DMS79 (cell line): ENCODE measurements at places on chromosomes 2 and 18.

DNA sequence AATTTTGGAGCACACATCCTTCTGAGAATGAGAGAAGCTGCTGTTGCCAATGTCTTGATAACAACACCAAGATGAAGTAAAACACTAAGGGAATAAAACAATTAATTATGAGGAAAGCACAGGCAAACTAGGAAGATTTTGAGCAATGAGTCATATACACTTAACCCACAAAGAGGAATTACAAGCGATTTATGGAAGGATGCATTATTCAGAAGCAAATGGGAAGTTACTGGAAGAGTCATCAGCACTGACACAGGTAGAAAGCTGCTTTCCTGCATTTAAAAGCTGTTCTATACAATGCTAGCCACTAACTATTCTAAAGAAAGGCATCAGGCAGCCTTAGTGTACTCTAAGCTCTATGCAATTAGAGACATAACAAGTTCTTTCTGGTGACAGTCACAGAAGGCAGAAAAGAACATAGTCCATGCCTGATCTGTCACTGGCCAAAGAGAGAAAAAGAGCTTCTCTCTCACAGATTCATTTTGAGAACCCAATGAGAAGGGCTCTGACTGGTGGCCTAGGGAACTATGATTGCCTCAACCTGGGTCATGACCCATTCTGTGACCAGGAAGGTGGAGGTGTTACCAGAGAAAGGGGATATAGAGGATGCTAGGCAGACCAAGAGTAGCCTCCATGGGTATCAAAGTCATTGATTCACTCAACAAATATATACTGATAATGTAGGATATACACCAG lies 45.4 kb downstream of the M1AP start:
- DNase-seq = no peak

- DNase-seq = no peak
Observed at GRCh38 chr18:57904535-57904934, 101.4 kb upstream of the ATP8B1 start.

GRCh38 chr2:80378-80777 lies 34.1 kb upstream of the FAM110C start:
- no peak for DNase-seq

DNA sequence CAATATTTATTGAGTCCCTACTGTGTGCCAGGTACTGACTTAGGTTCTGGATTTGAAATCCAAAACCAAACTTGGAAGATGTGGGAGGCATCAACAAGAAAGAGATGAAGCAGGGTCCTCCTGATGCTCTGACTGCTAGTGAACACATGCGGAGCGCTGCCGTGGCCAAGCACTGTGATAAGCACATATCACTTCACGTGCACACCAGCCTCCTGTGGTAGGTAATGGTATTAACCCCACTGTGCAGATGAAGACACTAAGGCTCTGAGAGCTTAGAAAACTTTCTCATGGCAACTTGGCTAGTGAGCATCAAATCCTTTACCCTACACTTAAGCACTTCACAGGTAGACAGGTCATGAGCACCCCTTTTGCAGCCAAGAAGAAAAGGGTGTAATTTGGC lies 216.1 kb downstream of the HAUS1 start:
- DNase-seq = no peak

DNA sequence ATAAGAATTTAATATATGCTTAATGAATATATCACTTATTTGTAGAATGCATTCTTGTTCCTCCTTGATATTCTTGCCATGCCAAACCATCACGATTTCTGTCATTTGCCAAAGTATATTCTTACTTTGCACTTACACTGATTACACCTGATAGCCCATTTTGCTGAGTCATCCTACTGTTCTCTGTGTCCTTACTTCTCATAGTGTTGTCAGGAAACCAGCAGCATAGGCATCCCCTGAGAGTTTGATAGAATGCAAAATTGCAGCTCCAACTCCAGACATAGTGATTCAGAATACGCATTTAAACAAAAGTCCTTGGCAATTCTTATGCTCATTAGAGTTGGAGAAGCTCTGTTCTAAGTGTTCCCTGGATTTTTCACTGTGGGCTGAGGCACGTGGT lies 687.1 kb downstream of the DPP10 start:
- DNase-seq = no peak

DNA sequence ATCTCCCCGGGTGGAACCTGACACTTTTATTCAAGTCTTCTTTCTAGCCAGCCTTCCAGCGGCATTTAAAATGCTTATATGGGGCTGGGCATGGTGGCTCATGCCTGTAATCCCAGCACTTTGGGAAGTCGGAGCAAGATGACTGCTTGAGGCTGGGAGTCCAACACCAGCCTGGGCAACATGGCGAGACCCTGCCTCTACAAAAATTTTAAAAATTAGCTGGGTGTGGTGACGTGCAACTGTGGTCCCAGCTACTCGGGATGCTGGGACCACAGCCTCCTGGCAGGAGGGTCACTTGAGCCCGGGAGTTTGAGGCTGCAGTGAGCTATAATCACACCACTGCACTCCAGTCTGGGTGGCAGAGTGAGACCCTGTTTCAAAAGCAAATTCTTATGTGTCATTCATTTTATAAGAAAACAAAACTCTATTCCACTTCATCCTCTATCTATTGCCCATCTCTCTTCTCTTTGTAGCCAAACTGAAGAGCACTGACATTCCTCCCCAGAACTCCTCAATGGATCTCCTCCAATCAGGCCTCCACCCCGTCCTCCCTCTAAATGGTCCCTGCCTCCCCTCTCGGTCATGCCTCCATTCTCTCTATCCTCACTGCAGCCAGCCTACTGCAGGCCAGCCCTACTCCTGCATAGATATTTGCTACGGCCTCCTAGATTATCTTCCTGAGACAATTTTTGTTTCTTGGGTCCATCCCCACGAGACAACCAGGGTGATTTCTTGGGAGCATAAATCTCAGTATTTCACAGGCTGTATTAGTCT lies 18.0 kb upstream of the RHOB start:
- DNase-seq = no peak

DNA sequence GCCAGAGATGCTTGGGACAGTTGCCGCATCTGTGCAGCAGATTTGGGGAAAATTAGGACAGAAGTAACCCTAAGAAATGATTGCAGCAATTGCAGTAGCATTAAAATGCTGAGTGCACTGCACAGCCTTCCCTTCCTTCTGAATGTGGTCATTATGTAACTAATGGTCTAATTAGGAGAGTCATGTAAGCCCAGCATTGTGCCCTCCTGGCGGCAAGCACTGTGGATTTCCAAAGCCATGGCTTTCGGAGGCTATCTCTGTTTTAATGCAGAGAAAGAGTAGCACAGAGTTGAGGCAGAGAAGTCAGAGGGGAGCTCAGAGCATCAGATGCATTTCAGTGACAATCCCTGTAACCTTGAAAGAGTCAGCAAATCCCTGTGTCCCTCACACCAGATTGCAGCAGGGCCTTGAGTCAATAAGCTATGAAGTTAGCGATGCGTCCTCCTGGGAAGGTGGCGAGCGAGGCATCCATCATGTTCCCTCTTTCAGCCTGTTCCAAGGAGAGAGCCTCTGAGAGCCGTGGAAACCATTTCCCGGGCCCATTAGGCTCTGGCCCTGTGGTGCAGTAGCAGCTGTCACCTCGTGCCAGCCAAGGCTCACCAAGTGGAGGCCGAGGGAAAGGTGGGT lies 307.2 kb downstream of the FBXO15 start:
- no peak for DNase-seq

DNA sequence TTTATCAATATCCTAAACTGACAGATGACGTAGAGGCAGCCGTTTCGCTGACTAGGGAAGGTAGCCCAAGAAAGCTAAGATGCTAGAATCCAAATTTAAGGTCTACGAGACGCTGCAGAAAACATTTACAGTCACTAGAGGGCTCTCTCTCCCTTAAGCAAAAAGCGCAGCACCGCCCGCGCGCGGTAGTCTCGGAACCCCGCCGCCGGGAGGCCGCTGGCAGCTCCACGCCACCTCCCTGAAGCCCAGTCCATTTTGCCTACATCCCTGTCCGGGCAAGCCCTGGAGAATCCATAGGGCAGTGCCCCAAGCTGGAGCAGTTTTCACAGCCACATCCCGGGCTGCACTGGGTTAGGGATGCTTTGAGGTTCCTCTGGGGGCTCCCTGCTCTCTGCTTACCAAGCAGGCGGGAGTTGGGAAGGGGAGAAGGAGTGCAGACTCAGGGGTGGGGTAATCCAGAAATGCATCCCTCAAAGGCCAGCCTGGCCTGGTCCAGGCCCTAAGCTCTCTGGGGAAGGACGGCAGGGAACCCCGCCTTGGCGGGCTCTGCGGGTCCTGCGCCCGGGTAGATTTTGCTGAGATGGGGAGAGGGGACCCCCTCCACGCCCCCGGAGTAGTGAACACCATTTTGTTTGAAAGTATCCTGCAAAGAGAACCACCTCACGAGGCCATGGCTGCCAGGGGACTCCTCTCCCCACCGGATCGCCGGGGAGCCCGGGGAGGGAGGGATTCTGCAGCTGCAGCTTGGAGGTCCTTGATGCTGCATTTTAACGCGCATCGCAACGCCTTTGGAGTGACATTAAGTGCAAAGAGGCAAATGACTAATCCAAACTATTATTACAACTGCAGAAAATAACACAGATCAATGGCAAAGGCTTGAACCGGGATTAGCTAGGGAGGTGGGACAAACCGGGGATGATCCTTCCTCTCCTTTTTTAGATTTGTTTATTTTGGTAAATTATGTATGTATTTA lies 1.3 kb upstream of the DPYSL5 start:
- DNase-seq = peak; percentile 54

GRCh38 chr2:23460228-23460627 lies 75.2 kb downstream of the KLHL29 start:
- DNase-seq = no peak

DNA sequence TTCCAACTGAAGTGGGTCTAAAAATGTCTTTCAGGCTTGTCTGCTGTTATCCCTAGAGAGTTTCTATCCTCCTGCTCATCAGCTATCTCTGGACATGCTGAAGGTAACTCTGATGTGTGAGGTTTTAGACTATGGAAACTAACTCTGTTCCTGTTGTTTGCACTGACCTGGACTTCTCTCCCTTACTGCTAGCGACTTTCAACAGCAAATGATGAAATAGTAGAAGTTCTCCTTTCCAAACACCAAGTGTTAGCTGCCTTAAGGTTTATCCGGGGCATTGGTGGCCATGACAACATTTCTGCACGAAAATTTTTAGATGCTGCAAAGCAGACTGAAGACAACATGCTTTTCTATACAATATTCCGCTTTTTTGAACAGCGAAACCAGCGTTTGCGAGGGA lies 26.9 kb downstream of the RMC1 start:
- no peak for DNase-seq

GRCh38 chr2:69437751-69438154 lies 518 bp upstream of the NFU1 start:
- peak; percentile 56 for DNase-seq

DNA sequence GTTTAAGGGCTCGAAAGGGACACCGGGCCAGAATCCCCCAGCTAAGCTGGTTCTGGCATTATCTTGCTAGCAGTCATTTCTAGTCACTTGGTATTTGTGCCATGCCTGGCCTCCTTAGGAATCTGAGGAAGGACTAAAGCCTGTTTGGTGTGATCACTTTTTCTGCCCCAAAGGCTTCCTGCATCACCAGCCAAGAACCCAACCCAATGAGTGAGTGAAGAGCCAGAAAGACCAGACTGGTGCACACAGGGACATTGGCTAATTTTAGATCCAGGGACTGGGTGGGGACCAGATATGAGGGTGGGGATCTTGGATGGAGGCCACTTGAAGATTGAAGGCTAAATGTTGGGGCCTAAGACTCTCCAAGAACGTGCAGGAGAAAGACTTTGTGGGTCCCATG lies 411.9 kb upstream of the TNP1 start:
- no peak for DNase-seq

DNA sequence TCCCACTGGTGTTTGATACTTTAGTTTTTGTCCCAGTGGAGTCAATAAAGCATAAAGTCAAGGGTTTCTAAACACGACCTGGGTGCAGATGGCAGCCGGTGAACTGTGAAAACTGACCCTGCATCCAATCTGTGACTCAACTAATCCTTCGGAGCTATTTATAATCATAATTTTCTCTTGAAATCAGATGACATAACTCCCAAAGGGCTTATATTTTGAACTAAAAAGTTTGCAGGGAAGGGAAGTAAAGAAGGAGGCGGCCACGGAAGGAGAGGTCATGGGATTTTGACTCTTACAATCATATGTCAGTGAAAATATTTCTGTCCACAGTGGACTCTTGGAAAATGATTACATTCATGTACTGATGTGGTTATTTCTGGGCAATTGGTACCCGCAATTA lies 178.5 kb downstream of the PDE1A start:
- DNase-seq = no peak
